ENCODE measurements at places on chromosomes 2 and 18.

GRCh38 chr18:27261769-27262549 is 76.9 kb upstream of the CHST9 start:
- DNase-seq, result no peak
- H3K4me1 ChIP-seq, result no peaks in the 10 kb centered on the region
- H3K27ac ChIP-seq, result no peak overlapping the region
- H3K36me3 ChIP-seq, result no peaks in the 10 kb centered on the region
- no peaks in the 10 kb centered on the region for H3K27me3 ChIP-seq

DNA sequence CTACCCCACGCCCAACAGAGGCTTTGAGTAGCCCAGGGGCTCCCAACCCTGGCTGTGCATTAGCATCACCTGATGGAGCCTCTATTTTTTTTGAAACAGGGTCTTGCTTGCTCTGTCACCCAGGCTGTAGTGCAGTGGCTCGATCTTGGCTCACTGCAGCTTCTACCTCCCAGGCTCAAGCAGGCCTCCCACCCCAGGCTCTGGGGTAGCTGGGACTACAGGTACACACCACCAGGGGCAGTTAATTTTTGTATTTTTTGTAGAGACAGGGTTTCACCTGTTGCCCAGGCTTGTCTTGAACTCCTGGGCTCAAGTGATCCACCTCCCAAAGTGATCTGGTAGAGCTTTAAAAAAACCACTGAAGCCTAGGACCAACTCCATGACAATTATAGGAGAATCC is 394.8 kb upstream of the ATP5MC3 start:
- no peak overlapping the region for H3K4me3 ChIP-seq
- no peak for DNase-seq
- no peak overlapping the region for H3K27ac ChIP-seq
- H3K36me3 ChIP-seq, result no peaks in the 10 kb centered on the region
- no peaks in the 10 kb centered on the region for H3K27me3 ChIP-seq
- H3K4me1 ChIP-seq, result no peaks in the 10 kb centered on the region

DNA sequence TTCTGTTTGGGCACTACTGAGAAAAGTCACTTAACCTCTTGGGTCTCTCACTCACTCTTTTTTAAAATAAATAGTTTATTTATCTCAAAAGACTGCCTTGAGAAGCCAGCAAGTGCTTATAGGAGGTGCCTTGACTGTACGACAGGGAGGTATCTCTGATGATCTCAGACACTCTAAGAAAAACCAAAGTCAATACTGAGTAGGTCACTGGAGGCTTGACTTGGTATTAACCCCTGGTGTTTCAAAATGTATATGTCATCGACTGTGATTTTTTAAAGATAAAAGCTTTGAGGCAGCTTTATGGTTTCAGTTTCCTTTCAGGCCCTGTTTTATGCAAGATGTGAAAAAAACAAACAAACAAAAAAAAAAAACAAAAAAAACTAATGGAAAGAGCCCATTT is 33.7 kb downstream of the MREG start:
- DNase-seq, result peak; percentile 12
- H3K27me3 ChIP-seq, result no peaks in the 10 kb centered on the region
- no peak overlapping the region for H3K4me3 ChIP-seq
- H3K36me3 ChIP-seq, result no peaks in the 10 kb centered on the region
- H3K27ac ChIP-seq, result no peak overlapping the region

- H3K36me3 ChIP-seq, result no peaks in the 10 kb centered on the region
- no peak for DNase-seq
- no peak overlapping the region for H3K4me3 ChIP-seq
- no peak overlapping the region for H3K27ac ChIP-seq
These were observed 674.7 kb downstream of the PLCL1 start for GRCh38 chr2:198479065-198479464.

DNA sequence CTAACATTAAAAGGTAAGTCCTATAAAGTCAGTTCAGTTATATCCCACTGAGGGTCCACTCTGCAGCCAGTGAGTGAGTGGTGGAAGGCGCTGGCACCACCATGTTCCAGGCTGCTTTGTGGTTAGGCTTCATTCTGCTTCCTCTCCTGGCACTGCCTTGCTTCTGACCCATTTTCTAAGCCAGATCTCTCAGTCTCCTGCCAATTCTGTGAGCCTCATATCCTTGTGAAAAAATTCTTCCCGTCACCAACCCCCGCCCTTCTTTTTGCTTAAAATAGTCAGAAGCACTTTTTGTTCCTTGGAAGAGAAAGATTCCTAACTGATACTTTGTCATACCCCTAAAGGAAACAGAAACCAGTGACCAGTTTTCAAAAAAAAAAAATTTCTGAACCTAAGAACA is 139.8 kb upstream of the NCK2 start:
- no peaks in the 10 kb centered on the region for H3K27me3 ChIP-seq
- H3K36me3 ChIP-seq, result no peaks in the 10 kb centered on the region
- no peaks in the 10 kb centered on the region for H3K4me1 ChIP-seq

GRCh38 chr2:63740943-63741342 is 100.8 kb upstream of the UGP2 start:
- no peak for DNase-seq
- H3K27me3 ChIP-seq, result no peaks in the 10 kb centered on the region
- H3K36me3 ChIP-seq, result no peaks in the 10 kb centered on the region
- H3K4me1 ChIP-seq, result no peaks in the 10 kb centered on the region
- H3K27ac ChIP-seq, result no peak overlapping the region

GRCh38 chr2:48339451-48339850 is 190.5 kb upstream of the STON1 start:
- peaks cover 23% of the 10 kb centered on the region for H3K4me1 ChIP-seq
- no peak overlapping the region for H3K4me3 ChIP-seq
- H3K27me3 ChIP-seq, result no peaks in the 10 kb centered on the region
- H3K27ac ChIP-seq, result no peak overlapping the region
- H3K36me3 ChIP-seq, result no peaks in the 10 kb centered on the region

GRCh38 chr2:198518935-198519334 is 714.5 kb downstream of the PLCL1 start:
- H3K27me3 ChIP-seq, result no peaks in the 10 kb centered on the region
- H3K27ac ChIP-seq, result no peak overlapping the region
- no peak for DNase-seq
- no peaks in the 10 kb centered on the region for H3K4me1 ChIP-seq
- H3K4me3 ChIP-seq, result no peak overlapping the region

DNA sequence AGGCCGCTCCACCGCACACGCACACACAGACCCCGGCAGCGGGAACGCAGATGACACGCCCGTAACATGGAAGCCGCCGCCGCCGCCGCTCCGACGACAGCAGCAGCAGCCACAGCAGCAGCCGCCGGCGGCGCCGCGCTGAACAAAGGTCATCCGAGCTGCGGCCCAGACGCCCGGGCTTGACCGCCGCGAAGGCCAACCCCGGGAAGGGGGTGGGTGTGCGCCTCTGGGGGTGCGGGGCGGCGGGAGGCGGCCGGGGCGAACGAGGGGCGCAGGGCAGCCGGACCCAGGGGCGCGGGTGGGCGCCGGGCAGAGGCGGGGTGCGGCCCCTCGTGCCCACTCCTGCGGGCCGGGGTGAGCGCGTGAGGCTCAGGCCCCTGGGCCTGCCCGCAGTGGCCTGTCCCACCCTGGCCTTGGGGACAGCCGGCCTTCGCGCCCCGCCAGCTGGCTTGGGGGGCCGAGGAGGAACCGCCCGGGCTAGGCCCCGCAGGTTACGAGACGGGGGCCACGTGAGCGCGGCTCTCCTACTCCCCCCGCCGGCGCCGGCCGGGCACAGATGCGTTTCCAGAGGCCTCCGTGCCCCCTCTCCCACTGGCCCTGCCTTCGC is 1.0 kb upstream of the ZNF532 start:
- H3K36me3 ChIP-seq, result no peaks in the 10 kb centered on the region
- H3K27me3 ChIP-seq, result peaks cover 4% of the 10 kb centered on the region
- H3K27ac ChIP-seq, result no peak overlapping the region
- DNase-seq, result no peak

DNA sequence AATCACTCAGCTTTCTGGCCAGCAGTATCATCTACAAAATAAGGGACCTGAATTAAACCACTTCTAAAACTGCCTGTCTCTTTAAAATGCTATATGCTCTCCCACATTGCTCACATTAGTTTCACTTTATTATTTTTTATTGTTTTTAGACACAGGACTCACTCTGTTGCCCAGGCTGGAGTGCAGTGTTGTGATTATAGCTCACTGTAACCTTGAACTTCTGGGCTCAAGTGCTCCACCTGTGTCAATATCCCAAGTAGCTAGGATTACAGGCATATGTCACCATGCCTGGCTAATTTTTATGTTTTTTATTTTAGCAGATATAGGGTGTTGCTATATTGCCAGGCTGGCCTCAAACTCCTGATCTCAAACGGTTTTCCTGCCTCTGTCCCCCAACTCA is 591.3 kb upstream of the ZNF804A start:
- no peak for DNase-seq
- no peak overlapping the region for H3K4me3 ChIP-seq
- H3K36me3 ChIP-seq, result no peaks in the 10 kb centered on the region
- no peaks in the 10 kb centered on the region for H3K4me1 ChIP-seq

- H3K4me3 ChIP-seq, result no peak overlapping the region
- H3K4me1 ChIP-seq, result no peaks in the 10 kb centered on the region
- no peaks in the 10 kb centered on the region for H3K27me3 ChIP-seq
These were observed 636.2 kb downstream of the NRXN1 start for GRCh38 chr2:50395605-50396297.

Measured in CD8-positive, alpha-beta memory T cell (primary cell).